Prostate gland (tissue), 2 donors: ENCODE measurements at places on chromosomes 12 and 14. TPM values are rescaled to one million over a fixed set of nuclear protein-coding genes. Genes with fewer than 3 reads are reported as not detected.

DNA sequence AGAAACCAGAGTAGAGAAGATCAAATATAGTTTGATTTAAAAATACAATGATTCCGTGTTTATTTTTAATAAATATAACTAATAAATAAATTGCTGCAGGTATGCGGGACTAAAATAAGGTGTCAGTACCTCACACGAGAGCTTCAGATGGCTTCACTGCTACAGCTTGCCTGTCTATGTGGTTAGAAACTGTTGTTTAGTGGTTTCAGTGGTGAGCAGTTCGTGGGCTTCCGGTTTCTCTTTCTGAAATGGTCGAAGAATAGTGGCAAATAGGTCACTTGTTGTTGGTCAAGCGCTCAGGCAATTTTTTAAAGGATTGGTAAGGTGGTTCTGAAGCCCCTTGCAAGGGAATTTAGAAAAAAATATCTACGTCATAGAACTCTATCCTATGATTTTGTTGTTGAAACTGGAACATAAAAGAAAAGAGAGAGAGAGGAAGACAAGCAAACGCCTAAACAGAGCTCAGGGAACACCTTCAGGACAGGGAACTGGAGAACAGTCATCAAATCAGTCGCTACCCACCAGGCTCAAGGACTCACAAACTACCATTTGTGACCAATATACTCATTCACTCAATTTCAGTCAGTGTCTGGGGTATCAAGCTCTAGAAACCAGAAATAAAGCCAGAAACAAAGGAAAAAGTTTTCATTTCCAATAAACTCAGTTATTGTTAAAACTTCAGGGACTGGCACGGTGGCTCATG is 31.3 kb downstream of the GABARAPL1 start:
- H3K27ac ChIP-seq: no peak overlapping the region
- no peaks in the 10 kb centered on the region for H3K27me3 ChIP-seq
- no peak for DNase-seq
- no peaks in the 10 kb centered on the region for H3K36me3 ChIP-seq

MGAT4C gene
- total RNA-seq: under 0.01 TPM

DNA sequence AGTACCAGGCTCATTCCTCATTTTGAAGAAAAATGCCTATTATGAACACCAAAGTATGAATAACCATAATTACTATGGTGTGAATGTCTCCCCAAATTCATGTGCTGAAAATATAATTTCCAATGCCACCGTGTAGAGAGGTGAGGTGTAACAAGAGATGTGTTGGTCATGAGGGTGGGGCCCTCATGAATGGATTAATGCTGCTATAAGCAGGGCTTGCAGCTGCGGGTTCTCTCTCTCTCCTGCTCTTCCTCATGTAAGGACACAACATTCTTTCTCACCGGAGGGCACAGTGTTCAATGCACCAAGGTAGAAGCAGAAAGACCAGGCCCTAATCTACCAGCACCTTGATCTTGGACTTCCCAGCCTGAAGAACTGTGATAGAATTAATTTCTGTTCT is 70.0 kb downstream of the TMTC1 start:
- no peaks in the 10 kb centered on the region for H3K27me3 ChIP-seq
- no peak overlapping the region for H3K27ac ChIP-seq
- H3K36me3 ChIP-seq: no peaks in the 10 kb centered on the region

- H3K27me3 ChIP-seq: no peaks in the 10 kb centered on the region
- H3K4me3 ChIP-seq: no peak overlapping the region
- no peaks in the 10 kb centered on the region for H3K4me1 ChIP-seq
- no peak for DNase-seq
- H3K36me3 ChIP-seq: no peaks in the 10 kb centered on the region
Observed at GRCh38 chr14:99707921-99708320, 23.8 kb downstream of the CYP46A1 start.

DNA sequence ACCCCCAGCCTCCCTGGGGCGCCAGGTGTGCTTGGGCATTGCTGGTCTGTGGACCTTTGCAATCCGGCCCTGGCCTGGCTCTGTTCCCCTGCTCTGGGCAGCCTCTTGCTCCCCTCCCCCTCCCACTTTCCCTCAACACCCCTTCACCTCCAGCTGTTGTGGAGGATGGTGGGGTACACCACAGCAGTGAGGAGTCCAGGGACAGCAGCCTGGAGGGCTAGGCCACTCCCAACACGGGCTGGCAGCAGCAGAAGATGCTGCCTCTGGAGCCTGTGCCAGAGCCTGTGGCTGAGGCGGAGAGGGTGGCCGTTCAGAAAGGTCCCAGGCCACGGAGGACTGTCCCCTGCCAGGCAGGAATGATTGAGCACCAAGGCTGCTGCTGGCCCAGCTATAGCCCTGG is 7.6 kb downstream of the ZBTB42 start:
- no peaks in the 10 kb centered on the region for H3K27me3 ChIP-seq
- H3K4me1 ChIP-seq: peaks cover 5% of the 10 kb centered on the region
- no peak overlapping the region for H3K27ac ChIP-seq
- H3K36me3 ChIP-seq: no peaks in the 10 kb centered on the region
- H3K4me3 ChIP-seq: no peak overlapping the region
- DNase-seq: no peak

- peaks cover 4% of the 10 kb centered on the region for H3K4me1 ChIP-seq
- DNase-seq: no peak
- H3K27me3 ChIP-seq: no peaks in the 10 kb centered on the region
- H3K36me3 ChIP-seq: no peaks in the 10 kb centered on the region
- no peak overlapping the region for H3K27ac ChIP-seq
Observed at GRCh38 chr14:91363776-91364523, 53.7 kb downstream of the CCDC88C start.

DNA sequence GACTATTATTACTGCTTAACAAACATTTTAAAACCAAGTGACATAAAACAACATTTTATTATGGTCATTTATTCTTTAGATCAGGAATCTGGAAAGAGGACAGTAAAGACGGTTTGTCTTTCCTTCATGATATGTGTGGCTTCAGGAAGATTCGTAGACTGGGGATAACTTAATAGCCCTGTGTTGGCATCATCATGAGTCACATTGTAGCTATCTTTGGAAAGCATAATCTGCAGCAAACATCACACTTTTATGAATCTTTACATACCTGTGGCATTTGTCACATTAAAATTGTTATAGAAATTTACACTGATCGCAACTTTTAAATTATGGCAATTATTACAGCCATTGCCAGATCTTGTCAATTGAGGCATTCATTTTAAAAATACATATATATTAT is 397.1 kb downstream of the NOVA1 start:
- no peak for DNase-seq
- no peaks in the 10 kb centered on the region for H3K27me3 ChIP-seq

- no peaks in the 10 kb centered on the region for H3K36me3 ChIP-seq
- H3K4me3 ChIP-seq: no peak overlapping the region
- no peak overlapping the region for H3K27ac ChIP-seq
- peaks cover 28% of the 10 kb centered on the region for H3K4me1 ChIP-seq
- no peaks in the 10 kb centered on the region for H3K27me3 ChIP-seq
Observed at GRCh38 chr14:68552602-68553001, 240.3 kb downstream of the ZFP36L1 start.

DNA sequence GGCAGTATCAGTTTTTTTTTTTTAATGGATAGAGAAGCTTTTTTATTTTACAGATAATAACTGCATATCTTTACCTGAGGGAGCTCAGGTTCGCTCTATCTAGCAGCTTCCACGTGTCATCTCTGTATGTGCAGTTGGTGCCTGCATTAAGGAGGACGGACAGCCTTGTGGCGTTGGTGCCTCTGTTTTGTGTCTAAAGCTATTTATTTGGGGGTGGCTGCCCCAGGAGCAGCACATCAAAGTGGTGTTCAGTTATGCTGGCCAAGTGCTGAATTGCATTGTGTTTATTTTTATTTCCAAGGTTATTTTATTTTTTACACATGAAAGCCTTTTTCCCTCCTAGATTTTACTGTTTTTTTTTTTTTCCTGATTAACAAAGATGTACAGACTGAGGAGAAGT is 59.7 kb downstream of the RASSF3 start:
- H3K27ac ChIP-seq: no peak overlapping the region
- H3K4me3 ChIP-seq: no peak overlapping the region
- H3K4me1 ChIP-seq: peaks cover 5% of the 10 kb centered on the region
- no peaks in the 10 kb centered on the region for H3K27me3 ChIP-seq
